Endothelial cell of coronary artery (primary cell): ENCODE measurements at places on chromosomes 4 and X. TPM values are rescaled to one million over a fixed set of nuclear protein-coding genes. Genes with fewer than 3 reads are reported as not detected.

RIPPLY1 gene
- not detected in 2 replicates for total RNA-seq

PSAPL1 gene
- total RNA-seq, result not detected in 2 replicates

MBNL3 gene
- 0.56 and 0.99 TPM in 2 replicates for total RNA-seq

RPA4 gene
- total RNA-seq, result 1.3 and 1.4 TPM in 2 replicates

TSC22D3 gene
- total RNA-seq, result 16.1 and 54.5 TPM in 2 replicates

RLIM gene
- total RNA-seq, result 44.9 and 49.9 TPM in 2 replicates

CDS1 gene
- total RNA-seq, result 0.09 TPM in 1 of 2 replicates, not detected in the other

MAOB gene
- total RNA-seq, result under 0.01 TPM in 1 of 2 replicates, not detected in the other

S100G gene
- total RNA-seq, result not detected in 2 replicates

DMP1 gene
- total RNA-seq, result not detected in 2 replicates

TCEANC gene
- 1.3 and 2.1 TPM in 2 replicates for total RNA-seq

DIAPH2 gene
- total RNA-seq, result 16.7 and 17.3 TPM in 2 replicates

SSX2 gene
- not detected in 2 replicates for total RNA-seq

TRAM1L1 gene
- total RNA-seq, result 0.09 and 0.36 TPM in 2 replicates

POLR2B gene
- 137 TPM in 2 replicates for total RNA-seq

GLRB gene
- 2.2 and 5.1 TPM in 2 replicates for total RNA-seq

FGF2 gene
- total RNA-seq, result 8.1 and 36.0 TPM in 2 replicates

NFXL1 gene
- total RNA-seq, result 5.3 and 6.4 TPM in 2 replicates

TEC gene
- 0.09 and 0.28 TPM in 2 replicates for total RNA-seq
